ENCODE measurements at places on chromosomes 7 and 10.

DNA sequence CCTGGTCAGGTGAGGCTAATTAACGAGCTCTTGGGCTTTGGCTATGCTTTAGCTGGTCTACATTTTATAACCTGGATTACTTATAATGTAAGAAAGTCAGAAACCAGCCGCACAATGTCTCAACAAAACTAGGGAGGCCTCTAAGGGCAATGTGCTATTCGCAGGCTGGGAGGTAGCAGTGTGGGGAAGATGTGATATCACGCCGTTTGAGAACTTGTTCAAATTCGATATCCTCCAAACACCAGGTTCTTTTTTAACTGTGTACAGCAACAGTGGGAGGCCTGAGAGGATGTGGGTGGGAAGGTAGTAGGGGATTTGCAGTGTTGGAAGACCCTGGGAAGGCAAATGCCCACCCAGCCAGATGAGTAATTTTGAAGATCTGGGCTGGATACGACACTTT, 184.5 kb downstream of the JAZF1 start:
- DNase-seq, result no peak

DNA sequence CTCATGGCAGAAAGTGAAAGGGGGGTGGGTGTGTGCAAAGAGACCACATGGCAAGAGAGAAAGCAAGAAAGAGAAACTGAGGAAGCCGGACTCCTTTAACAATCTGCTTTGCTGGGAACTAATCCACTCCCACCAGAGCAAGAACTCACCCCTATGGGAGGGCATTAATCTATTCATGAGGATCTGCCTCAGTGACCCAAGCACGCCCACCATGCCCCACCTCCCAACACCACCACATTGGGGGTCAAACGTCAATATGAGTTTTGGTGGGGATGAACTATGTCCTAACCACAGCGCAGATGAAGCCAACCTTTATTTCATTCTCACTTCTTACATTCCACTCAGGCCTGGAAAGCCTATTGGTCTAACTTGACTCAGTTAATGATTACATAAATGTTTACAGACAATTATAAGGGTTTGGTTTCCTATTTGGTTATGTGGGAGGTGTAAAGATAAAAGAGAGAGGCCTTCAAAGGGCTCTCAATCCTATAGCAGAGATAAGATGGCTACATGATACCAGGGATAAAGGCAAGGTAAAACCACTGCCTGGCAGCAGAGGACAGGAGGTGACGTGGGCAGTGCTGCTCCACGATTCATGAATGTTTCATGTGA, 601.8 kb downstream of the PARD3 start:
- DNase-seq, result no peak

- no peak for DNase-seq
Observed at GRCh38 chr10:5305374-5305773, 59.4 kb upstream of the UCN3 start.

DNA sequence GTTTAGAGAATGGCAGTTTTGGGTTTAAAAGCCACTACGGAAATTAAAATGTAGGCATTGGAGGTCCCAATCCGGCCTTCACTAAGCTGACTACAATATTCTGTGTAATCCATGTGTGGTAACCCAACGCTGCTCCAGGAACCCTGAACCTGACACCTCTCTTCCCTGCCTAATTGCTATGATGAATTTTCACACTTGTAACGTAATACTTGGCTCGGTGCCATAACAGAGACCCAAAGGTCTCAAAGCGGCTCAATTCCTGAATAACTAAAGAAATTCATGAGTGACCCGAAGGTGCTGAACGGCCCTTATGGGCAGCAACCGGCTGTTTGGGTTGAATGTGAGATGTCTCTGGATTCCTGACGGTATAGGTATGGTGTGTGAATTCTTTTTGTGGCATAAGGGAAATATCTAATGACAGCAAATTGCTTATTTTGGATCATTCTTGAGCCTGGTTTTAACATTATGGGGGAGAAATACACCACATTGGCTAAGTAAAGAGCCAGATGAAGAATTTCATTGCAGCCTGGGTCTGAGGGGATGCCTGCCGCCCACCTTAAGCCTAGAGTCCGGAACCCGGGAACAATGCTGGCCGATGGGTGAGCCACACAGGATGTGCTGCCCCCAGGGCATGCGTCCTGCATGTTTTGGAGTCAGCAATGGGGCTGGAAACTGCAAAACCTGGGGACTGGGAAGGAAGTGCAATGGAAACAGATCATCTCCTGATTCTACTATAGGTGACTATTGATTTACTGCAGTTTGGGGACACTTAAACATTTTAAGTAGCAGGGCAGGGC, 69.7 kb upstream of the FZD8 start:
- DNase-seq, result no peak

DNA sequence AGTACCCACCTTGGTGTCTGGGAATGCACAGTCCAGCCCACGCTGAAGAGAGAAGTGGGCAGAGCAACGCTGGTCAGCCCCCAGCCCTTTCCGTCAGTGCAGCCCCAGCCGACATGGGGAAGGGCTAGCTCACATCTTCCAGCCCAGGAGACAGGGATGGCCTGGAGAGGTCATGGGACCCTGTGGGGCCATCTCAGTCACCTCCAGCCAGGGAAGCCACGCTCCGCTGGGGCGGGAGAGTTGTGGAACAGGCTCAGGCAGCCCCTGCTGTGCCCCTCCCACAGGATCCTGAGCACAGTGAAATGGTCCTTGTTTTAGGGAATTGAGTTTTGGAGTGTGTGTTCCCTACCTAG, 85.1 kb downstream of the PAXIP1 start:
- DNase-seq, result no peak

DNA sequence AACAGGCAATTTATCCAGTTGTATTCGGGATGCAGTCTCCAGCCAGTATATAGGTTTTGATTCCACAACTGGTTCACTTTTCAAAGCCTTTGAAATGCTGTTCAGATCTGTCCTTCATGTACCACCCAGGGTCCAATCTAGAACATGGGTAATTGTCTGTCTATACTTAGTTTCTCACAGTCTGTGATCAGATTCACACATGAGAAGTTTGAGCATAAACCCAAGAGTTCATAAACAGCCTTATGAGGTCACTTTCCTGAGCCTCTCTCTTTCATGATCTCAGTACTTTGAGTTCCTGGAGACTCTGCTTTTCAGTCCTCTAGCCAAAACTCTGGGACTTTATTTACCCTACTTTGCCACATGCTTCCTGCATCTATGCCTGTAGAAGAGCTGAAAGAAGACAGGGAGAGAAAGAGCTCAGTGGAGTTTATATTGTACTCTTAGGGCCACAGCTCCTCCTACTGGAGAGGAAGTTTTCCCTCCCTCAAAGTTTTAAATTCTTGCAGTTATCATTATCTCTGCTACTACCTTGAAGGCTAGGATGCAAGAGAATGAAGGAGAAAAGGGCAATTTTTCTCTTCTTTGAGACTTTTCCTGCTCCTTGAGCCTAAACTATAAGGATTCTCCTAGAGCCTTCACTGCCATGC, 172.0 kb downstream of the ZEB1 start:
- DNase-seq, result no peak

- no peak for DNase-seq
Observed at GRCh38 chr7:7212612-7213011, 30.3 kb downstream of the C1GALT1 start.

GRCh38 chr7:7416031-7416858, 119.4 kb downstream of the COL28A1 start:
- no peak for DNase-seq

DNA sequence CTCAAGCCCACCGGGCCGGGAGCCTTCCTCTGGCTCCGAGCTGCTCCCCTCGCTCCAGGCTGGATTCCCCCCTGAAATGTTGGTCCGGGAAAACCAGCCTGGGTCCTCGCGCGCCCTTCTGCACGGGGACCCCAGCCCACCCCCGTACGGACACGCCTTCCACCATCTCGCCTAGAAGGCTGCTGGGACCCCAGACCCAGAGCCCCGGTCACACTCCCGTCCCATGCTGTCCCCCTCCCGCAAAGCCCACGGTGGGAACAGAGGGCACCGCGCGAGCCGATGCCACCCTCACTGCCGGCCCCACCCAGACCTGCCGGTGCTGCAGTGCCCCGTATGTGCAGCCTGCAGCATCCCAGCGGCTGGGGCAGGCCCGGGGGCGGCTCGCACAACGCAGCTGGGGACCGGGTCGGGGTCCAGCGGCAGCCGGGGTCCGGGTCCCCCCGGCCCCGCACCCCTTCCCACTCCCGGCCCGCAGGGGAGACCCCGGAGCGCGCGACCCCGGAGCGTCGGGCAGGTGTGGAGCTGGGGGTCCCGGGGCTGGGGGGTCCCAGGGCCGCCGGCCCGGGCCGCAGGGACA, 871 bp downstream of the SPOCK2 start:
- DNase-seq, result peak; percentile 59

DNA sequence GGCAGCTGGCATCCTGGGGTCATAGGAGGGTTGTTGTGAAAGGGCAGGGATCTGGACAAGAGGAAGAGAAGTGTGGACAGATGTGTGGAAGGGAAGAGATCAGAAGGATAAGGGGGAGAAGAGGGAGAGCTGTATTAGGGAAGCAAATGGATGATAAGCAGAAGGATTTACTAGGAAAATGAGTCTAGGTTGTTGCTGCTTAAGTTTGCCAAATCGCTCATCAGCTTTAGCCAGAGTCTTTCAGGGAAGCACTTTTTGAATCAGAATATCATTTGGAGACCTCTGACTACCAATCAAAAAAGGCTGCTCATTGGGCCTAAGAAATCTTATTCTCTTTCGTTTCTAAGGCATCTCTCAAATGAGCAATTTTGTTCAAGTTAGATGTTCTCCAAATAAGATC, 2.6 kb upstream of the CSGALNACT2 start:
- DNase-seq, result no peak

Measured in retina (tissue), 1 donor.